Adipocyte (in vitro differentiated cells): ENCODE measurements at places on chromosomes 1 and 21.

GRCh38 chr1:116832308-116832931 is 77.3 kb upstream of the PTGFRN start:
- DNase-seq = no peak

DNA sequence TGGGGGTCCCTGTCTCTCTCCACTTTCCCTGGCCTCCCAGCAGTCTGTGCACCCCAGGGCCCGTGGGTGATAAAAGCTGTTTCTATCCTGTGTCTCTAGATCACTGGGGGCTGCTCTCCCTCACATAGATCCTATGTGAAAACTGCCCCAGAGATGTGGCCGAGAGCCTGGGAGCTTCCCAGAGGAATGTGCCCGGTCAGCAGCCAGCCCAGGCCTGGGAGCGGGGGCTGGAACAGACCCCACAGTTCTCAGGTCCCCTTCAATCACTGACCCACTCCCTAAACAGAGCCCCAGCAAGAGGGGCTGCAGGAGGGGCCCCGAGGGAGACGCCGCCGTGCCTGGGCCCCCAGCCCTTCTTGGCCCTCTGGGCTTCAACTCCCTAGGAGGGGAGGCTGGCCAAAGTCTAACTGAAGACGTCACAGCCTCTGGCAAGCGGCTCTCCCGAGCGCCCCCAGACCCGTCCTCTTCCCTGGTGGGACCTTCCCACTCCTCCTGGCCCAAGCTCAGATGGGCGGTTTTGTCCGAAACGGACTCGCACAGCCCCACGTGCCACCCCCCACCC is 403 bp downstream of the MXRA8 start:
- peak; percentile 56 for DNase-seq

- no peak for DNase-seq
Observed at GRCh38 chr21:32472890-32473765, 60.6 kb downstream of the EVA1C start.

- no peak for DNase-seq
Observed at GRCh38 chr1:84703431-84703830, 13.2 kb upstream of the SSX2IP start.

DNA sequence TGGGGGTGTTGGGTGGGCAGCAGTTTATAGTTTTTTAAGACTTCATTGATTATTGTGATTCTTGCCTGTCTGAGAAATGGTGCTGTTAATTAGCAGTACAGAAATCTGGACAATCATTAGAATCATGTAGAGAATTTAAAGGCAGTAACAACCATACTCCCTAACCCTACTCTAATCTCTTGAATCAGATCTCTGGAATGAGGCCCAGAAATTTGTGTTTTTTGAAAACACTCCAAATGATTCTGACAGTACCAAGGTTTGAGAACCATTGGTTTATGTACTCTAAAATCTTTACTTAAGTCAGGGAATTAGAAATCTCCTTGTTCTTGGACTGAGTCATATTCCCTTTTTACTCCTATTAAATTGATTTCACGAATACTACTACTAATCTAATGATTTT is 24.0 kb downstream of the FNBP1L start:
- peak; percentile 79 for DNase-seq

DNA sequence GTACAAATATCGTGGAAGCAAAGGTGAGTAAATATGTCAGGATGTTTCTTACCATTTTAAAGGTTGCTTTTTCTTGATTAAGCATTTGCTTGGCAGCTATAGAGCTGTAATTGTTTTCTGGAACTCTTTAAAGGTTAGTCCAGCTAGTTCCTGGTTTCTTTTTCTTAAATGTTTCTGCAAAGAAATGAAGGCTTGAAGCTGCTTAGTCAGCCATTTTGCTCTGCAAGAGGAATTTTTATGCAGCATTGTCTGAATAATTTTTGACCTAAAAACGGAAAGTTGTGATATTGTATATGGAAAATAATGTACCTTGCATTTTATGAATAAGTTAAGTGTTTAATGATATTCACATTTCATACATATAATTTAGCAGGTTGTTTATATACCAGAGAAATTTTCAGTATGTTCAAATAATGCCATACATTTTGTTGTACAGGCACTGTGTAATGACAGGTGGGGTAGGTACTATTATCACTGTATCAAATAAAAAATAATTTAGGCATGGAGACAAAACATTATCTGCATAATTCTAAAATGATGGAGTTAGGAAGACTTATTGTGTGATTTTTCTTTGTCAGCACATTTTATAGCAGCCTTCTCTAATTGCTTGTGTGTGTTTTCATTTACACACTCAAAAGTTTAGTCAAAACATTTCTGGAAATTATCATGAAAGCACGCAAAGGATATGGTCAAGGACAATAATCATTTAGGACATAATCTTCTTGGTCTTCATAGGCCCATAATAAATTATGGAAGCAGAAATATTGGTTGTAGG is 624.4 kb downstream of the NCAM2 start:
- no peak for DNase-seq

- DNase-seq = no peak
Observed at GRCh38 chr1:211633524-211633846, 41.9 kb downstream of the NEK2 start.

DNA sequence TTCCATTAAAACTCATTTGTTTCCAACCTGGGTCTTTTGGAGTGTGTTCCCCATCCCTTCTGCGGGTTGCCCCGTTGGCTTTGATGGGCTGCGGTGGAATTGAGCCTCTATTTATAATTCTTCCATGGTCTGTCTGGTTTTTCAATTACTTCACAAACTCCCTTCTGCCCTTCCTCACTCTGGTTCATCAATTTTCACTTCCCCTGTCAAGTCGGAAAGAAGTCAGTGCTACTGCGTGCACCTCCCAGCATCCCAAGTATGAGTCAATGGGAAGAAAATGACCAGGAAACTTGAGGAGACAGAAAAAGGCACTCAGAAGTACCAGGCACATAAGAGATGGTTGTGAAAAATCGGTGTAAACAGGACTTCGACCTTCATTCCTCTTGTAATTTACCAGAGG is 126.2 kb downstream of the KAZN start:
- DNase-seq = no peak

DNA sequence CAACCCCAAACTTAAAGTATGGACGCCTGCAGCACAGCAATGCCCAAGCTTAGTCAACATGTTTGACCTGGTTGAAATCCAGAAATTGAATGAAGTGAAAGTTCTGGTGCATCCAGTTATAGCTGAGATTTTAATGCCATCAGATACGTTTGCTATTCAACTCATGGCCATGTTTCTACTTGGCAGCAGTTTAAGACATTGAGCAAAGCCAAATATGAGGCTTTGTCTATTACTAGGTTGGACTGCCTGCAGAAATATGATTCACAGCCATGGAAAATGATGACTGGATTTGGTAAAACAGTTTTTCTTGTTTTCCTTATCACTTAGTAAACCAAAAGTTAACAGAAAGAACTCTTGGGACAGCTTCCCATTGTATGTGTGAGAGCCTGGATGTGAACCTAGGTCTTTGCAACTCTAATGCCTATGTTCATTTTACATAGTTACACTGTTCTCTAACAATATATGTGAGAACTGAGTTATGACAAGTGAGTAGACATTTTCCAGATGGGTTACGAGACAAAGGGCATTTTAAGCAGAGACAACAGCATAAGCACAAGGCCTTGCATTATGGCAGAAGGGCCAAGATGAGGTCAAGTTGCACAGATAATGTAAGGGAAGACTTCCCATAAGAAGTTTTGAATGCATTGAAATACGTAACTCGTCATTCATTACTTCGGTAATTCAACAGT is 32.4 kb upstream of the MYSM1 start:
- DNase-seq = peak; percentile 56

DNA sequence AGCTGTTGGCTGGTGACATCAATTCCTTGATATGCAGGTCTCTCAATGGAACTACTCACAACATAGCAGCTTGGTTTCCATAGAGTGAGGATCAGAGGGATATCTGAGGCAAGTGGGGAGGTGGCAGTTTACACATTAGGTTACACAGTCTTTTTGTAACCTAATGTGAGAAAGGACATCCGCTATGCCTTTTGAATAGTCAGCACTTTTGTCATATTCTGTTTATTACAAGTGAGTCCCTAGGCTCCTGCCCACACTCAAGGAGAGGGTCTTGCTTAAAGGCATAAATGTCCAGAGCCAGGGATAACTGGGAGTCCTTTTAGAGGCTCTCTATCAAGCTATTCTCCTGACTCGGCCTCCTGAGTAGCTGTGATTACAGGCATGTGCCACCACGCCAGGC is 104.2 kb downstream of the KCNK1 start:
- no peak for DNase-seq

- DNase-seq = no peak
Observed at GRCh38 chr21:20443558-20444155, 554.6 kb upstream of the NCAM2 start.

GRCh38 chr1:218304281-218305039 is 19.4 kb downstream of the RRP15 start:
- DNase-seq = no peak

GRCh38 chr1:41520951-41521752 is 36.7 kb upstream of the EDN2 start:
- DNase-seq = no peak

GRCh38 chr1:182688436-182689205 is 4.2 kb upstream of the RGS8 start:
- no peak for DNase-seq

GRCh38 chr1:16521288-16521583 is 7.2 kb upstream of the RNU1-1 start:
- no peak for DNase-seq

DNA sequence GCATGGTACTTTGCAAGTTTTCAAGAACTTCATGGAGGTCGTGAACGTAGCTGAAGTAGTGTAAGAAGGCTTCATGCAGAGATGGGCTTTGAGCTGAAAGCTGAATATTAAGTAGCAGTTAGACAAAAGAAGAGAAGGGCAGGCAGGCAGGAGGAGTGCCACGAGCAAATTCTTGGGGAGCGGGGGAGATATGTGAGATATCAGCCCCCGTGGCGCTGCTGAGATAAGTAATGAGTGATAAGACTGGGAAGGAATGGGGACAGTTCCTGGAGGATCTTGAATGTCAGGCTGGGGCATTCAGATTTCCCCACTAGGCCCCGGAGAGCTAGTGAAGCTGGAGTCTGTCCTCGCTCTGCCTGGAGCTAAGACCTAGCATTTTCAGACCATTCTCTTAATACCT is 27.9 kb upstream of the KIRREL1 start:
- DNase-seq = no peak

DNA sequence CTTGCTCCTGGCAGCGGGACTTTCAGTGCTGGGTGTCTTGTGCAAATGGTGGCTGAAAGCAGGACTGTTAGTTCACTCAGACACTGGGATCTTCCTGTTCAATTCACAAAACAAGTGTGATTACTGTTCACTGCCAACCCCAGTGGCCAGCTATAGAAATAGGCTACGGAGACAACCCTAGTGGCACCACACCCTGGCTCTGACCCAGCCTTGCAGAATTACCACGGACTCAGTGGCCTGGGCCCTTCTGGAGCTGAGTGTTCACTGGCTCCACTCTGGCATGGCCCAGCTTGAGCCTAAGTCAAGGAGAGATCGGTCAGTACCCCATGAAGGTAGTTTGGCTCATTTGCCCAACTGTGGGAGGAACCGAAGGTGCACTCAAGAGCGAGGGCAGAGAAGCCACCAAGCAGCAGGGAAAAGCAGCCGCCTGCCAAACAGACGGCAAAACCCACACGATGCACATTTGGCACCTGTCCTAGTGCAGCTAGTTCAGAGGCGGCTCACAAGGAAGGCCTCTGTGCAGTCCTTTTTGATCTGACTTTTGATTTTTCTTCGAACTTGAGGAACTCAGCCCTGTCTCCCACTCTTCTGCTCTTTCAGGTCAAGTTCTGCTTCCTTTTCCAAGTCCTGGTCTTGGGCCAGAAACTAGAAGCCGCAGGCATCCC is 5.9 kb downstream of the KIAA2013 start:
- DNase-seq = no peak

DNA sequence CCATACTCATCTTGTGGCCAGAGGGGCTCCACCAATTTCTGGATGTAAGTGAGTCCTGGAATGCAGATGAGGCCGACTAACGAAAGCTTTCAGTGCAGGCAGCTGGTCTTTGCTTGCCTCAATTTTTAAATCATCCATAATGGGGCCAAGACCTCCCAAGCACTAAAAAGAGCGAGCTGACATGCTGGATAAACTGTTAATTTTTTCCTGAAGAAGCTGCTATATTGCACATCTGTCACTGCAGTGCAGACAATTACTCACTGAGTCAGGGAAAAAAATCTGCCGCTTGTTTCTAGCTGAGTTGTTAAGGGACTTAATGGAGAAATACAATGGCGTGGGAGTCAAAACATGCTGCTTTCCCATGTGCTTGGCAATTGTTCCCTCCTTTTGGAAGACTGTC is 205.5 kb downstream of the GPATCH2 start:
- DNase-seq = peak; percentile 22

DNA sequence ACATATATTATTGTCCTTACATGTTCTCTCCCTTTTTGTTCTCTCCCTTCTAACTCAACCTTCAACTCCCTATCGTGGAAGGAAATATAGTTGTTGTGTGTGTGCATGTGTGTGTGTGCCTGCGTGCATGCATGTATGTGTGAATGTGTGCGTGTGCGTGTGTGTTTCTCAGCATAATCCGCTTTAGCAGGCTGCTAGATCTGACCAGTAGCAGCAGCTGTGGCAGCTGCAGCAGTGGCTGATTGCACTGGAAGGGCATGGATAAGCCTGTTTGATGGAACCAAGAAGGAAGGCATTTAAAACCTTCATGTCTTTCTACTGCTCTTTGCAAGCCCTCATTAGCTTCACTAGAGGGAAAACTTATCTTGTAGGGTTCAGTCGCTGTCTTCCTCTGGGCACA is 65.6 kb upstream of the IRF2BP2 start:
- DNase-seq = no peak

DNA sequence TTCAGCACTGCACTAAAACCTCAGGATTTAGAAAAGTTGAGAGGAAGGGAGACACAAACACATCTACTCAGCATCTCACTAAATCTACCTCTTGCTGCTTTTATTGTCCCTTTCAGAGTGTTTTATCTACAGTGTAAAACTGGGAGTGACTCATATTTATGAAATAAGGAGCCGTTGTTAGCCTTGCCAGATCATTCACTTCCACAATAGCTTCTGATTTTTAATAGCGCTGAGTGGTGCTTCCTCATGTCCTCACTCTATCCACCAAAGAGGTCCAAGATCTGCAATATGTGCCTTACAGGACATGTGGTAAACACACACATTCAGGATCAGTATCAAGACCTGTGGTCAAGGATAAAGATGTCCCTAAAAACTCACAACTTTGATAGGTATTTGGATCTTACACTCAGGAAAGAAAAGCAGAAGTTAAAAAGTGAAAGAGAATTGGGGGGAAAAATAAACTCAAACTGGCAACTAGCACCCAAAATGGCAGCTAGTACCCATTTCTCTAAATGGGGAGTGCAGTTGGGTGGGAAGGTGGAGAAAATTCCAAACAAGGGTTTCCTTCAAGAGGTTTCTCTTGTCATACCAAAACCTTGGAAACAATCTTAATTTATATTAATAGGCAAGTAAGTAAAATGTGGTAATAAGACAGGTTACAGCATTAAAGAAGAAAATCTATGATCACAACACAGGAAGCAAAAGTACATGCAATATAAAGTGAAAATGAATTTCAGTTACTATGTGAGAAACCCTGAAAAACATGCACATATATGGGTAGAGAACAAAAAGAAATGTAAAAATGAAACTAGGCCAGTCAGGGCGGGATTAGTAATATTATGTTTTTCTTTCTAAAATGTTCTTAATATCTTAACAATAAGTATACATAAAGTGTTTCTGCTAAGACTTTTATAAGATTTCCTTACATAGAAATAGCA is 15.9 kb downstream of the DUSP10 start:
- DNase-seq = no peak

GRCh38 chr1:116334015-116334547 is 39.0 kb upstream of the ATP1A1 start:
- peak; percentile 33 for DNase-seq
